Activated CD4-positive, alpha-beta T cell treated with anti-CD3 and anti-CD28 coated beads, Interleukin-2, Interleukin-6, amounts not matched to agents 100 ng/mL and 50 ng/mL, durations not matched to agents 16 hours and 8 hours (primary cell): ENCODE measurements at places on chromosomes 12 and 14.

DNA sequence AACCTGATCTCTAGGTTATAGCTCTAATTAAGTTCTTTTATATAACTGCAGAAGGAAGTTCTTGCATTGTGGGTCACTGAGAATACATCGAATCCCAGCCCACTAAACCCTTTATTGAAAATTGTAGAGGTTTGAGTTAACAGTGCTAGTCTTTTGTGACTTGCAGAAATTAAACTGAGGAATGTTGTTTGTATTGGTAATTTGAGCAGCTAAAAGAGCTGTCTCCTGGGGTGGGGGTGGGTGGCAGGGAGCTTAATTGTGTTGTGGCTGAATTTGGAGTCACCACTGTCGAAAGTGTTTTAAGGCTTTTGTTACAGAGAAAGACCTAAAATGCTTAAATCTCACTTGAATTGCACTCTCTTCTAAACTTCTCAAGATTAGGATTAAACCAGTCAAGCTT lies 3.2 kb upstream of the COX8C start:
- DNase-seq = no peak

DNA sequence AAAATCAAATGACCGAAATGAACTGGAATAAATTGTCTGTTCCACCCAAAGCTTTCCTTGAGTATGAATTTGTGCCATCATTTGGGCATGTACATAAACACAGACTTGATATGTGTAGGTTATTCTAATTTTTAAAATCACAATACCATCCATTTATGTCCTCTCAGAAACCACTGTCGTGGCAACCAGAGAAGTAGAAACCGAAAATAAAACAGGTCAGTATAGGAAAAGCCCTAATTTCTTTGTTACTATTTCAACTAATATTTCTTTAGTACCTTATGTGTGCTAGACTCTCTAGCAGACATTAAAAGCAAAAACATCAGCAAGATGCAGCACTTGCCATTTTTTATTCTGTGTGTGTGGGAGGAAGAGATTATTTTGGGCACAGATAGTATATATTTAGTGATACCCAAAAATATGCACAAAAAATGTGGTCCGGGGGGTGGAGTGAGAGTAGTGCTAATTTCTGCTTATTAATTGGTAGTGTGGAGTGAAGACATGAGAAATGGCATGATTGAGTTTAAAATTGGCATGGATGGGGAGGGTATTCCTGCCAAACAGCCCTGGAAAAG lies 130.8 kb upstream of the CNTN1 start:
- no peak for DNase-seq

DNA sequence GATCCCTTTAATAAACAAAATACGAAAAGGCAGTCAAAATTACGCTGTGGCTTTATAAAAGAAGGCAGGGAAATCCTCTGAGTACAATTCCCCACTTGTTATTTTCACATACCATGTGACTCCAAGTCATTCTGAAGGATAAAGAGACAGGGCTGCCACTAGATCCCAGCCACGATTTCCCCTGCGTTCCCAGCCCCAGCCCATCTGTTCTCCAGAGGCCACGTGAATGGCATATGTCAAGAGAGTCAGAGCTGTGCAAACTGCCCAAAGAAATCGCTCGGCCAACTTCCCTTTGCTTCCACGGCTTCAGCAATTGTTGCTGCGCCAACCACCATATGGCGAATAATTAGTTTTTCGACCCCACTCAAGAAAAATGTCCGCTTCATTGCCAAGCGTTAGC lies 161.3 kb downstream of the C12orf42 start:
- DNase-seq = no peak

DNA sequence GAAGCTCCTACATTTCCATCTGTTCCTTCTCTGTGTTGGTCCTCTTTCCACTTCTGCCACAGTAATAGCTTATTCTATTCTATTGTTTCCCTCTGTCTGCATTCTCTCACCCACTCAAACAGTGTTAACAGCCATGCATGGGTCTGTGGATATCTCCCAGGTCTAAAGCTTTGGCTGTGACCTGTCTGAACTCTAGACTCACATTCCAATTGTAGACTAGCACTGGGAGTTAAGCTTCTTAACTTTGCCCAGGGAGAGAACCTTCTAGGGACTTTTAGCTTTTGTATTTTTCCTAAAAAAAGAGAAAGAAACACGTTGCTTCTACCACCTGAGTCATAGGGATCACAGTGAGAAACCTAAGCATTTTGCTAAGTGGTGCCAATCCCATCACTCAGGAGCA lies 36.7 kb downstream of the PTPRR start:
- DNase-seq = no peak
